ENCODE measurements at places on chromosomes 2 and 18.
A peak's percentile ranks its signal among the peaks of the same experiment; 100 is the strongest.

DNA sequence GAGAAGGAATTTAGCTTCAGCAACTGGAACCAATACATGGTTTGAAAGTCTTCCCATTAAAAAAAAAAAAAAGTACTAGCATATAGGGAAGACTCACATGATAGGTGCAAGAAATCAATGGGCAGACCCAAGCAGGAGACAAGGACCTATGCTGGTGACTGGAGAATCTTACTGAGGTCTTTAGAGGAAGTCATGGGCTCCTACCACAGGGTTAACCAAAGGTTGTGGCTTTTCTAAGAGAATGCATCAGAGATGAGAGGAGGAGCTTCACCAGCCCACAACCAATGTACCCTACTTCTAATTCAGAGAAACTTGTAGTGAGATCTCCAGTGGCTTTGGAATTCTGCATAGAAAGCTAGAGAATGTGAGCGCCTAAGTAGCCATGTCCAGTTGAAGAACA is 207.4 kb downstream of the NCKAP5 start:
- no peak for DNase-seq

DNA sequence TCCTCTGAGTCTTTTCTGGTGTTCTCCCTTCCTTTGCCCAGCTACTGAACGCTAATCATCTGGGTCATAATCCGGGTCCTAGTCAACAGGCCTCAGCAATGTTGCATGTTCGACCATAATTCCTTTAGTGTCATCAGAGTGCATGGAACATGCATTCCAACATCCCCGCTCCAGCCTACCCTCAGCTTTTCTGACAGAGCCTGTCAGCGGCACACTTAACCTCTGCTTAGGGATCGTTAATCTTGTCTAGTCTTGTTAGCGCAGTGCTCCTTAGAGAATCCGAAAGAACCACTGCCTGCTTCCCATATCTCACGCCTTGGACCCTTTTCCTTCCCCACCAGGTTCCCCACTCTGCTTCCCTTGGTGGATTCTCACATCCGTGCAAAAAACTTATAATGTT is 767.9 kb upstream of the ID2 start:
- DNase-seq: no peak

- no peak for DNase-seq
Measured at GRCh38 chr2:46268196-46268595, 29.0 kb upstream of the EPAS1 start.

GRCh38 chr2:160433466-160434140 is 60.0 kb downstream of the RBMS1 start:
- no peak for DNase-seq

GRCh38 chr2:205617905-205618304 is 64.4 kb upstream of the NRP2 start:
- no peak for DNase-seq

- peak; percentile 14 for DNase-seq
Measured at GRCh38 chr2:102336502-102336945, 19.1 kb upstream of the IL18R1 start.

- DNase-seq: peak; percentile 3
Measured at GRCh38 chr2:61733563-61733962, 120.3 kb downstream of the FAM161A start.

DNA sequence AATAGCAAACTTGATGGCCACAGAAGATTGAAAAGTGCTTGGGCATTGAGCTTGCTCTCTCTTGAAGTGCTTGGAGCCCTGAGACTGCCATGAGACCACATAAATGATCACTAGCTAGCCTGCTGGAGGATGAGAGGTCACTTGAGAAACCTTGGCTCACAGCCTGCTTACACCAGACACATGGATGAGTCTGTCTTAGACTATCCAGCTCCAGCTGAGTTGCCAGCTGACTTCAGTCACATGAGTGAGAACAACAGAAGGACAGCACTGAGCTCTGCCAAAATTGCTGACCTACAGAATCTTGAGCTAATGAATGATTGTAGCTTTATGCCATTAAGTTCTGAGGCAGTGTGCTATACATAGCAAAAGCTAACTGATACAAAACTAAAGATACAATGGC is 18.1 kb downstream of the NABP1 start:
- DNase-seq: peak; percentile 94

All from HCEC 1CT (cell line).